ENCODE measurements at places on chromosomes 7 and 10. TPM values are rescaled to one million over a fixed set of nuclear protein-coding genes. Genes with fewer than 3 reads are reported as not detected.

DNA sequence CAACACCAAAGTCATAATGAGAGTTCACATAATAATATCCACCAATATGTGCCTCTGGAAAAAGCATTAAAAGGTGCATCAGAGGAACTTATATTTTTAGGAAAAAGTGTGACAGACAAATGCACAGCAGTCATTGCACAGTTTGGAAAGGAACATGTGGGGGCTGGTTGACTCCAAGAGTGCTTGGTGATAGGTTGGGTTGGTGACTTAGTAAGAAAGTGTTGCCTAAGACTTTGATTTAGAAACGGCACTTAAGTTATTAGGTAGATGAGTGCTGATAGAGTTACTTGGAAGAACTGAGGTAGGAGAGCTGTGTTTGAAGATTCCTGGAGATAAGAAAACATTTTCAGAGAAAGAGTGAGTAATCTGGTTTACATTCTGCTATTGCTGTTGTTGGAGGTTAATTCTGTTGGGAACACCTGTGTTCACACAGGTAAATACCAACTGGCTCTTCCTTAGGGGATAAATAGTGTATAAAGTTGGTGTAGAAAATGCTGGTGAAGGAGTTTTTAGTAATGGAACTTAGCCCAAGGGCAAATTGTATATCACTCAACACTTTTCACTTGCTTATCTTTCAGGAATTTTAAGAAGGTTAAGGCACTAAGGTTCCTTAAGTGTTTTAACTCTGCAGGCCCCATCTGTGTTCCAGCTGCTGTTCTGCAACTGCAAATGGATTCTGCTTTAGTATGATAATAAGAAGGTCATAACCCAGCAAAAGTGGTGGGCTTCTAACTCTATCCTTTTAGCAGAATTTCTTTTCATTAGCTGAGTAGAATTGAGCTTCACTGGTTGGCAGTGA lies 196.1 kb downstream of the NSUN6 start:
- no peaks in the 10 kb centered on the region for H3K4me1 ChIP-seq
- H3K4me3 ChIP-seq: no peak overlapping the region
- H3K36me3 ChIP-seq: no peaks in the 10 kb centered on the region
- no peaks in the 10 kb centered on the region for H3K27me3 ChIP-seq

DNA sequence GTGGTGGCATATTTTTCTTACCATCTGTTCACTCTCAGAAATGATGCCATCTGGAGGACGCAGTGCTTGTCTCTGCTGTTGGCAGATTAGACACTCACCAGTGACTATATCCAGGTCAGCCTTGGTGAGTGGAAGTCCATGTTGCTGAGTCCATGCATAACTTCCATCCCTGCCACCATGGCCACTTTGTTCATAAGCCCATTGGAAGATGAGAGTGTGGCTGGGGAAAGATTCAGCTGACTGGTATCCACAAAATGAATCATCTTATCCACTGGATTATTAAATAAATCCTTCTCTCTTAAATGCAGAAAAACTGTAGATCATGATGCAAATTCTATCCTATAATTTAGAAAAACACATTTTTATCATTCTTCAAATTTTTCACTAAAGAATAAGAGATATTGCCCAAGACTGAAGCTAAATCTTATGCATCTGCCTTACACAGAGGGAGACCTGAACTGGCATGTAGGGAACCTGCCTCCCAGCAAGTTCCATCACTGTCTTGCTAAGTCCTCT lies 726.9 kb downstream of the TNS3 start:
- no peaks in the 10 kb centered on the region for H3K27me3 ChIP-seq
- no peaks in the 10 kb centered on the region for H3K4me1 ChIP-seq
- H3K4me3 ChIP-seq: no peak overlapping the region

DNA sequence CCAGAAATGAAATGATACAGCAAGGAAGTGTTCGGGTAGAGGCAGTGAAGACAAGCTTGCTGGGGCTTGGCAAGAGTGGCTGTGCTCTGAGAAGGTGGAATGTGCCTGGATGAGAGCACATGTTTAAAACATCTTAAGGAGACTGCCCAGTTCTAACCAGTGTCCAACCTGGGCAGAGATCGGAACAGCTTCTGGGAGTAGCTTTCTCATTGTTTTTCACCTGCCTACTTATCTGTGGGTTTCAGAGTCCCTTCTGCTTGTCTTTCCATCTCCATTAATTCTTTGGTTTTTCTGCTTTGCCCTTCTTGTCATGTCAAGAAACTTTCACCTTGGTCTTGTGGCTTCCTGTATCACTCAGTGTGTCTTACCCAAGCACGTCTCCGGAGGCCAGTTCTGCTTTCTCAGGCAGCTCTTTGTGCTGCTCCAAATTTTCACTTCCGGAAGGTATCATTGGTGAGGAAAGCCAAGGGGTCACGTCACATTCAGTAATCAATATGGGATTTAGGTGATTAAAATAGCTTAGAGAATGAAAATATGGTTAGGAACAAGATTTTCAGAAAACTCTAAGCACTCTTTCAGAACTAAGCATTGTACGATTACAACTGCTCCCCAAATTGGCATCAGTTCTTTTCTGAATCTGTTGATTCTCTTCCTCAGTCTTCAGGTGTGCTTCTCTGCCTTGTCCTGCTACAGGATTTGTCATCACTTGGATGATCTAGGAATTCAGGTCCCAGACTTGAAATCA lies 5.5 kb upstream of the LAMB4 start:
- H3K4me3 ChIP-seq: no peak overlapping the region
- no peak for DNase-seq
- H3K36me3 ChIP-seq: no peaks in the 10 kb centered on the region
- H3K4me1 ChIP-seq: no peaks in the 10 kb centered on the region

- H3K4me3 ChIP-seq: peak overlapping the region; percentile 64
- H3K4me1 ChIP-seq: peaks cover 45% of the 10 kb centered on the region
- H3K36me3 ChIP-seq: no peaks in the 10 kb centered on the region
- no peaks in the 10 kb centered on the region for H3K27me3 ChIP-seq
- peak overlapping the region; percentile 80 for H3K27ac ChIP-seq
Observed at GRCh38 chr10:30432622-30433305, 1.2 kb upstream of the MAP3K8 start.

DNA sequence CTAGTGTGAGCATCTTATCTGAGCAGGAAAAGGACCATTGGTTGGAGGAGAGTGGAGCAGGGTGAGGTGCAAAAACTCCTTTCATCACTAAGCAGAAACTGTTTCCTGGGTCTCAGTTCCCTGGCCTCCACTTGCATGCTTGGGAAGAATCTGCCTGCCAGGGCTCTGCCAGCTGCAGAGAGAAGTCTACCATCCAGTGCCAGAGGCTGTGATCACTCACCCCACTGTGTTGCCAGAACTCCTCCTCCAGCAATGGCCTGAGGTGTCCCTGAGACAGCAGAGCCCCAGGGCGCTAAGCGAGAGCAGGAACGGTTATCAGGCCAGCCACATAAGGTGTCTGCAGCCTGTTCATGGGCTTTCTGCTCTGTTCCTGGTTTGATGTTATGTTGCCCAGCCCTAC lies 991.4 kb downstream of the CCSER2 start:
- no peak overlapping the region for H3K27ac ChIP-seq
- H3K4me3 ChIP-seq: no peak overlapping the region
- H3K36me3 ChIP-seq: no peaks in the 10 kb centered on the region
- DNase-seq: no peak

DNA sequence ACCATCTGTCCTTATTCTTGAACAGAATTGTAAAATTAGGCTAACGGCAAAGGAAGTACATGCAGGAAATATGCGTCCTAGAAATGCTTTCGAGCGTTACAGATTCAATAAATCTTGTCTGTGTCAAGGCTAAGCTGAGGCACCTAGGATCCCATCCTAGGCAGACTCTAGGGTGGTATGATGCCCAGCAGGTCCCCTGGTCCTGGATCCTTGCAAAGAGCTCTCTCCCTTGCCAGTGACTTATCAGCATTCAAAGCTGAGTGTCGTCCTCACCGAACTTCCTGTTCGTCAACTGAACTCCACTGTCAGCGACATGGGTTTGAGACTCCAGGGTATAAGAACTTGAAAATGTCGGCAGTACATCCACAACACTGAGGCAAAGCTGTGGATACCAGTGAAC lies 61.5 kb downstream of the AKR1E2 start:
- H3K4me3 ChIP-seq: peak overlapping the region; percentile 56
- H3K27me3 ChIP-seq: peaks cover 2% of the 10 kb centered on the region
- no peak for DNase-seq
- H3K4me1 ChIP-seq: no peaks in the 10 kb centered on the region

CHST15 gene
- total RNA-seq: 0.22 TPM

DNA sequence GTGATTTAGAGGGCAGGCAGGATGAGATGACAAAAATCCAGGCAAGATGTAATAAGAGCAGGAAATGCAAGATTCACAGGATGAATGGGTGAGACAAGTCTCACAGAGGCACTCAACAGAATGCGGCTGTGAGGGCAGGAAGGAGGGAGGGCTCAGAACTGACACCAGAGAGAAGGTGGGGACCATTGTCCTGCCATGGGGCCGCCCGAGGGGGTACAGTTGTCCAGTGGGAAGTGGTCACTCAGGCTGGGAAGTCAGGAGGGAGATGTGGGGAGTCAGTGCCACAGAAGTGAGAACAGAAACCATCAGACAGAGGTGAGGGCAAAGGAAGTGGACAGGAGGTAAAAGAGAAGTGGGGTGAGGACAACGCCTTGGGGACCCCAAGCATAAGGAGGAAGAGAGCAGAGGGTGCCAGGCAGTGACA lies 8.9 kb downstream of the HIP1 start:
- no peaks in the 10 kb centered on the region for H3K27me3 ChIP-seq
- no peaks in the 10 kb centered on the region for H3K36me3 ChIP-seq
- peaks cover 12% of the 10 kb centered on the region for H3K4me1 ChIP-seq

- no peak for DNase-seq
- H3K27ac ChIP-seq: no peak overlapping the region
- no peak overlapping the region for H3K4me3 ChIP-seq
Observed at GRCh38 chr7:6608794-6609193, 6.6 kb upstream of the ZNF853 start.

GPR15LG gene
- total RNA-seq: not detected

DNA sequence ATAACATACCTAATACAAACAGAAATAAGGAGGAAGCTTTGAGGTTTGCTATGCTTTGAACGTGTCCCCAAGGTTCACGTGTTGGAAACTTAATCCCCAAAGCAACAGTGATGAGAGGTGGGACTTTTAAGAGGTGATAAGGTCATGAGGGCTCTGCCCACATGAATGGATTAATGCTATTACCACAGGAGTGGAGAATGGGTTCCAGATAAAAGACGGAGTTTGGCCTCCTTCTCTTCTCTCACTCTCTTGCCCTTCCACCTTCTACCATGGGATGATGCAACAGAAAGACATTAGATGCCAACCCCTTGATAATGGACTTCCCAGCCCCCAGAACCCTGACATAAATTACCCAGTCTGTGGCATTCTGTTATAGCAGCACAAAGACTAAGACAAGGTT lies 9.6 kb downstream of the ITGB1 start:
- H3K4me3 ChIP-seq: peak overlapping the region; percentile 99
- H3K27me3 ChIP-seq: no peaks in the 10 kb centered on the region
- peaks cover 10% of the 10 kb centered on the region for H3K36me3 ChIP-seq
- peak overlapping the region; percentile 70 for H3K27ac ChIP-seq
- DNase-seq: no peak
